Activated naive CD4-positive, alpha-beta T cell treated with anti-CD3 and anti-CD28 coated beads, Interleukin-2, amount 50 U/mL, for 16 hours (primary cell): ENCODE measurements at places on chromosomes 13 and 19.

- no peak for DNase-seq
Observed at GRCh38 chr19:45323671-45324081, 1.0 kb upstream of the CKM start.

DNA sequence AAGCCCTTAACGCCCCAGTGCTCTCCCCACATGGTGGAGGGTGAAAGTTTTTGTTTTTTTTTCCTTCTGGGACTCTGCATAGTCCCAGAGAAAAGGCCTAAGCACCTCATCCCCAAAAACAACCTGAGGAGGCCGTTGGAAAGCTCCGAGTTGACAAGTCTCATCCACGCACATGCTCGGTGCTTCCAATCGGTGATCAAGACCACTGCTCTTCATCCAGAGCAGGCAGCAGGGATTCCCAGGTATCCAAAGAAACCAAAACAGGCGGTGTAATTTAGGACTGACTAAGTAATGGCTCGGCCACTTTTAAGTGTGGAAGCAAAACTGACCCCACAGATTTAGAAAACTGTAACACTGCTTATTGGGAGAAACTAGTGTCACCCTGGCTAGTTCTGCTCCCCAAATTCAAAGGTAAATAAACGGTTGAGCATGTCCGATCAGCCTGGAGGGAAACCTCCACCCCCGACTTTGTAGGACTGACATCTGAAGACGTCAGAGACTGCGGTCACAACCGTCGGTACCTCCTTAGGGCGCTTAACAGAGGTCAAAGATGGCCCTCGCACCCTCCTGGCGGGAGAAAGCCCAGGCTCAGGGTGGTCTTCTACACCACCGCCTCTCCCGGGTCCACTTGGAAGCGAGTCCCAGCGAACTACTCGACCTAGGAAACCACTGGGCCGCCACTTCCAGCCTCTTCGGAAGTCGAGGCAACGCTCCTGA lies 997 bp upstream of the ZNF446 start:
- no peak for DNase-seq

DNA sequence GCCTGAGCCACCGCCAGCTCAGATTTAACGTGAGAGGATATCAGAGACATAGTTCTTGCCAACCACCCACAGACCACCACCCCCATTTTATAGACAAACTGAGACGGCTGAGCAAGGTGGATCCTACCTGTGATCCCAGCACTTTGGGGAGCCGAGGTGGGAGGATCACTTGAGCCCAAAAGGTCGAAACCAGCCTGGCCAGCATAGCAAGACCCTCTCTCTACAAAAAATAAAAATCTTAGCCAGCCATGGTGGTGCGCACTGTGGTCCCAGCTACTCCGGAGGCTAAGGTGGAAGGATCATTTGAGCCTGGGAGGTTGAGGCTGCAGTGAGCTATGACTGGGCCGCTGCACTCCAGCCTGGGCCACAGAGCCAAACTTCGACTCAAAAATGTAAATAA lies 30.6 kb upstream of the NDUFS7 start:
- DNase-seq = no peak

GRCh38 chr19:35279985-35280821 lies 2.1 kb upstream of the HAMP start:
- no peak for DNase-seq

- no peak for DNase-seq
Observed at GRCh38 chr19:4181053-4181508, 1.3 kb downstream of the SIRT6 start.

DNA sequence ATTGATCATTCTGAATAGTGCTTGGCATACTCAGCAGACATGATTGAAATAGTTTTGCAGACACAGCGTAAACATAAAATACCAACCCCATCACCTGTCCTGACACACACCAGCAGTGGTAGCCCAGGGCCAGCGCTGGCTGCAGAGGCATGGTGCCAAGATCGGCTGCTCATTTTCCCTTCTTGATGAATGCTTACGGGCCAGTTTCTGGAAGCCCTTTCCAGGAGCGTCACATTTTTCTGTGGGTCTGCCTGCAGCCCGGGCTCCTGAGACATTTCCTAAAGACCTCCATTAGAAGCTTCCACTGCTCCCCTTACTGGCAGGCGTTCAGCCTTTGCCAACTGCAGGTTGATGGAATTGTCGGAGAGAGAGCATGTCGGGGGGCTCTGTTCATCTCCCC lies 48.6 kb downstream of the CHST8 start:
- DNase-seq = no peak

DNA sequence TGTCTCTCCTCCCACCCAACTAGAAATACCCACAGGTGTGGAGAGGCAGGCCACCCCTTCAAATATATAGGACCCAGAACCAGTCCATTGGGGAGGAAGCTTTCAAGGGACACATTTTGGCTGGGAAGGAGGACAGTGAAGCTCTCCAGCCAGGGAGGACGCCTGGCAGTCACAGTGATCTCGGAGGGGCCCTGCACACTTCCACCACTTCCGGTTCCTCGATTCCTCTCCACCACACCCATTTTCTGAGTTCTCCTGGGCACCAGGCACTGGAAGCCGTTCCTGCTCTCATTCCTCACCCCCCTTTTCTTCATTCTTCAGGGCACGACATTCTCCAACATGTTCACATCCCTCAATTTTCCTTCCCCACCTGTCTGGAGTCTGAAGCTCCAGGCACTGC lies 30.4 kb upstream of the CEACAM21 start:
- DNase-seq = no peak

DNA sequence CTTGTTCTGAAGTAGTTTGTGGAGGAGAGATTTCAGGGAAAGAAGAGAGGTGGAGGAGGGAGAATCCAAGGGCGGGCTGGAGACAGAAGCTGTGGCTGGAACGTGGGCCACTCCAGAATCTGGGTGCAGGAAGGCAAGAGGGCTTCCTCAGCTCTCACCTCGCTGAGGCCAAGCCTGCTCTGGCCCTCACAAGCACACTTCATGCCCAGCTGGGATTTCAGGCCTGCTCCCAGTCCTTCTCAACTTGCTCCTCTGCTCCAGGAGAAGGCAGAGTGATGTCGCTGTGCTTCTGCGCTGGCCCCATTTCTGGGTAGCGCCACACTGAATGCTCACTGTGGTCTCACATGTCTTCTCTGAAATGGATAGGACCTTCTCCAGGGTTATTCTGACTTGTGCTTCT lies 328.8 kb downstream of the FGF9 start:
- no peak for DNase-seq

- DNase-seq = no peak
Observed at GRCh38 chr13:72544042-72544441, 183.4 kb downstream of the MZT1 start.

GRCh38 chr19:46181388-46181779 lies 33.3 kb downstream of the IGFL2 start:
- DNase-seq = no peak

DNA sequence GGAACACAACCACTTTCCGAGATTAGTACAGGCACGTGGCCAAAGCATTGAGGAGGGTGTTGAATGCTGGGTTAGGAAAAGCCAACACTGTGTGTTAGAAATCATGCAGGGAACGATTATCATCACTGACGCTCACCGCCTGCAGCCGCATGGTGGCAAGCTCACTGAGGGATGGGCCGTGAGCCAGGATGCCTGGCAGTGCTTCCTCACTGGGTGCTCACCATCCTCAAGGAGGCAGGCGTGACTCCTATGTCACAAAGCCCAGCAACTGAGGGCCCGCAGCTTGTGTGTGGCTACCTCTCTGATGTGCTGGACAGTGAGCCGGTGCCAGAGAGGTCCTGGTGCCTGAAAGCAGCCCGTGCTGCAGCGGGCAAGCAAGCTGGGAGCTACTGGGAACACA lies 30.4 kb upstream of the TIMM44 start:
- DNase-seq = no peak

- DNase-seq = no peak
Observed at GRCh38 chr13:26048741-26049140, 3.1 kb downstream of the SHISA2 start.

- no peak for DNase-seq
Observed at GRCh38 chr19:18778826-18779495, 12.1 kb downstream of the COMP start.

DNA sequence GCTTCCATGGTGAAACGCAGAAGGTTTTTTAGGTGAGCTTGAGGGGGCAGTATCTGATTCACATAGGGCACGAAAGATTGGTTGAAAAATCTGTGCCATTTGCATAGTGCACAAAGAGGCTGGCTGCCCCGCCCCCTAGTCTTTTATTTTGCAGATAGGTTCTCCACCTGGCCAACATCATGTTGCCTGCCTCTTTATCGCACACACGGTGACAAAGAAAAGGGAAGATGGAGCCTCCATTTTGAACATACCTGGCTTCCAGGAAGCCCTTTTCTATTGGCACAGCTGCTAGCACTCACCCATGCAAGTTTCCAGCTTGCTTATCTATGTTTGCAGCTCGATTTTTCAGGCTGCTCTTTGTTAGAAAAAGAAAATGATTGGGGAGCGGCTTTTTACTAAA lies 316.2 kb upstream of the KLHL1 start:
- no peak for DNase-seq

DNA sequence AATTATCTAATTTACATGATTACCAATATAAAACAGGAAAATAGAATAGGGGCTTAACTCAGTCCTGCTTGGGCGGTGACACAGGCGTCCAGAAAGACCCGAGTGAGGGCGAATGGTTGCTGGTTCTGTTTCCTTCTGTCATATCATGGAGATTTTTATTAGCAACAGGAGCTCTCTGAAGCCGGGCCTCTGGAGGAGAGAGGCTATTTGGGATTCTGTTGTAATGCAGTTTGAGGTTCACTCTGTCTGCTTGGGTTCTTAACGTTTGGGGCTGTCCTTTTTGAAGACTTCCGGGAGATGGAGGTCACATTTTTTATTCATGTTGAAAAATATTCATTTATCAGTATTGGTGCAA lies 115.7 kb upstream of the ZNF536 start:
- no peak for DNase-seq

- no peak for DNase-seq
Observed at GRCh38 chr13:112229445-112229844, 146.7 kb upstream of the SPACA7 start.

GRCh38 chr13:30463787-30464495 lies 1.8 kb downstream of the HMGB1 start:
- DNase-seq = peak; percentile 78

- DNase-seq = no peak
Observed at GRCh38 chr13:30038884-30039283, 188.5 kb upstream of the UBL3 start.

DNA sequence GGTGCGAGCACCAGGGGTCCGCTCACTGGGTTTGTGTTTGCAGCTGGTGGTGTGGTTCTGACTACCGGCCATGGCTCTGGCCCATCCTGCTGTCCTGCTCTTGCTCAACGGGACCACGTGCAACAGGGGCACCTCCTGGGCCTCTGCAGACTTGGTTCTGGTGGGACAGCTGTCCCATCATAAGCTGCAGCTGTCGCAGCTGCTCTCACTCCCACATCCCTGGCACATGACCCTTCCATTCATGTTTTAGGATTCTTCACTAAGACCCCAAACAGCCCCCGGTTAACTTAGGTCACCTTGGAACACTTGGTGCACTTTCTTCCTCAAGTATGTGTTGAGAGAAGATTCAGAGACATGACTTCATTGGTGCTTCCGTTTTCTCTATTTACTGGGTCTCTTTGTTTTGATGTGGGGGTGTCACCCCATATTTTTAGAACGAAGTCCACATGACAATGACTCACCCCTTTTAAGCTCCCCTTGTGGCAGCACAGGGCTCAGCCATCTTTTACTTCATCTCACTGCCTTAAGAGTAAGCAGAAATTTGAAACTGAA lies 68.4 kb upstream of the ARHGEF7 start:
- DNase-seq = no peak

GRCh38 chr13:48775285-48775684 lies 121.6 kb downstream of the CYSLTR2 start:
- no peak for DNase-seq

DNA sequence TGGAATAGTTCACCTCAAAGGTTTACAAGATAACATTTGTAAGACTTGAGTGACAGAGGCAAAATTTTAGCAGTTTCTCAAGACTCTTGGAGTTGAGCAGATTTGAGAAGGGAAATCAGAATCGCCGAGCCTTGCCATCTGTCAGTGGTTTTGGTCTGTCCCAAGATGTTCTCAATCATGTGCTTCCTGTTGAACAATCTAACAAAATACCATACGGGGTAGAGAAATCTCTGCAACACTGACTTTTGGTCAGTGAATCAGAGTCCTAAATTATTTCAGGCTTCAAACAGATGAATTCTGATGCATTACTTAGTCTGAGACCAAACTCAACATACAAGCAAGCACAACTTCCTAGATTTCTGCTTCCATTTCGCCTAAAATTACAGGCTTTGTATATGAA lies 3.8 kb downstream of the KCTD12 start:
- DNase-seq = no peak

DNA sequence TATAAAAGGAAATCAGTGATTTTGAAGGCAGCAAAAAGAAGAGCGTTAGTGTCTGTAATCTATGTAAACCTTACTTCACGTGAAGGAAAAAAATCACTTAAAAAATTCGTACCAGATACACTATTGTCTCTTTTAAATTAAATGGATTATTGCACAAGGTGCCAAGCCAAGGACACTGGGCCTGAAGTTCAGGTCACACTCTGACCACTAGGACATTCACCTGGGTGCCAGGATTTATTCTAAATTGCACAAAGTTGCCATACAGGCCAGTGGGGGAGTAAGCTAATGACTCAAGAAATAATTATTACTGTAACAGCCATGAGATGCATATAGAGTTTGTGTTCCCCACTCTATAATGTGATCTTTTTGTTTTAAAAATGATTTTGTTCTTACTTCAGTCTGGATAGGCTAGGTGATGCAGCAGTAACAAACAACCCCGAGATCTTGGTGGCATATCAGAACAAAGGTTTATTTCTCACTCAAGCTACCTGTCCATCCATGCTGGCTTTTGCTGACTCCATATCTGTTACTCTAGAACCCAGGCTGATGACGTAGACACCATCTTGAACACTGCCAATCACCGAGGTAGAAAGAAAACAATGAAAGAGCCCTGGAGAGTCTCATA lies 252.1 kb downstream of the DCT start:
- no peak for DNase-seq

DNA sequence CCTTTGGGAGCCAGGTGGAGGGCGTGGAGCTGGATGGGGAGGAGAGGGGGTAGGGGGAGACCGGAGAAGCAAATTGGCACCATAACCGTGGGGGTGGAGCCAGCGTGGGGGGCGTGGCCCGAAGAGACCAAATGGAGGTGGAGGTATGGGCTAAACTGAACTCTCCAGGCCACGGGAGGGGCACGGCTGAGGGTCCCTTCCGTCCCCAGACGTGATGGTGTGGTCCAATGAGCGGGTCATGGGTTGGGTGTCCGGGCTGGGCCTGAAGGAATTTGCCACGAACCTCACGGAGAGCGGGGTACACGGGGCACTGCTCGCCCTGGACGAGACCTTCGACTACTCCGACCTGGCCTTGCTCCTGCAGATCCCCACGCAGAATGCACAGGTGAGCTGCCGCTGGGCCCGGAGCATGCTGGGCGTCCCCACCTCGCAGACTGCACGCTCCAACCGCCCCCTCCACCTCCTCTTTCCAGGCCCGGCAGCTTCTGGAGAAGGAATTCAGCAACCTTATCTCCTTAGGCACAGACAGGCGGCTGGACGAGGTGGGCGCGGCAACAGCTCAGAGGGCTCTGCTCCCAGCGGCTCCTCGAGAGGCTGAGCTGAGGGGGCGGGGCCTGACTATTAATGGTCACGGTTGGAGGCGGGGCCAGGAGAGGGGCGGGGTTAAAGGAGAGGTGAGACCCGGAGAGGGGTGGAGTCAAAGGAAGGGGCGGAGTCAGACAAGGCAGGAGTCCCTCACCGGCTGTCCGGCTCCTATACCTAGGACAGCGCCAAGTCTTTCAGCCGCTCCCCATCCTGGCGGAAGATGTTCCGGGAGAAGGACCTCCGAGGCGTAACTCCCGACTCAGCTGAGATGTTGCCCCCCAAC lies 6.2 kb downstream of the HRC start:
- DNase-seq = peak; percentile 83
